ENCODE measurements at places on chromosomes 3 and 15. TPM values are rescaled to one million over a fixed set of nuclear protein-coding genes. Genes with fewer than 3 reads are reported as not detected.

- DNase-seq, result no peak
Observed at GRCh38 chr3:158685159-158685558, 12.7 kb upstream of the LXN start.

WNT5A gene
- total RNA-seq, result 10.5 TPM

SLC2A2 gene
- total RNA-seq, result not detected

DNA sequence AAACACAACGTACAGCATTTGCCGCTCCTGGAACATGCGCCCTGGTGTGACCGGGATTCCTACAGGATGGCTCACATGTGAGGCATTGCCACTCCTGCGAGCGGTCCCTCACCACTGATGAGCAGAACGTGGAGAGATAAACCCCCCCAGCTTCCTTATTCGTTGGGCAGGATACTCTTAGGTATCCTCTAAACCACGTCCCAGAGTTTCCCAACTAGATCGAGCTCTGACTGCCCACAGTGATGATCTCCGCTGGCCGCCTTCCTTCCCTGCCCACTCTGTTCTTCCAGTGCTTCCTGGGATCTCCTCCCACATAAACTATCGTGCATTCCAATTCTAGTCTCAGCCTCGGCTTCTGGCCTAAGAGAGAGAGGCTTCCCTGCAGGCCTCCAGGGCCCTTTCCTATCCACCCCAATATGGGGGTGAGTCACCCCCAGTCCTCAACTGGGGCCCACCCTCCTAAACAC, 91.8 kb downstream of the TOP2B start:
- no peak for DNase-seq

GRCh38 chr3:45559560-45560118, 34.9 kb upstream of the LIMD1 start:
- no peak for DNase-seq

GRCh38 chr3:3689601-3690375, 109.4 kb upstream of the LRRN1 start:
- DNase-seq, result no peak

- DNase-seq, result no peak
Observed at GRCh38 chr3:112000367-112000771, 1.6 kb downstream of the TAGLN3 start.

DNA sequence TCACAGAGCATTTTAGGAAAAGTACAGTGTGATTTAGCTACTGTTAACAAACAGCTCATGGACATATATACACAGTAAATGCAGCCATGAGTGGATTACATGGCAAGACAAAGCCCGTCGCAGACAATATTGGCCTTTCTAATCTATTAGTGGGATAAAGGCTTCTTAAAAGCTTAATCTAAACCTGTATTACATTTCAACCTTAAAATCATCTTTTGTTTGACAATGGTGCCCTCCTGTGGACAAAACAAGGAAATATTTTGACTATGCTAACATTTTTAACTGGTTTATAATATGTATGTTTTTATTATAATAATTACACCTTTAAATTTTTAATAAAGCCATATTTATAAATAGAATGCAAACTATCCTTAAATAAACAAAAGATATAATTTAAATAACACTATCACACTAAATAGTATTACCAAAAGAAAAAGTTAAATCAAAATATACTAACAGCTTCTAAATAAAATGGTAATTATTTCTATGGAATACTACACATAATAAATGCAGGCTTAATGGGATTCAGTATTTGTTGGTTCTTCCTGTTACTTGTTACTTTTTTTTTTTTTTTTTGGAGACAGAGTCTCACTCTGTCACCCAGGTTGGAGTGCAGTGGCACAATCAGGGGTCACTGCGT, 38.6 kb downstream of the TAFA4 start:
- no peak for DNase-seq

DNA sequence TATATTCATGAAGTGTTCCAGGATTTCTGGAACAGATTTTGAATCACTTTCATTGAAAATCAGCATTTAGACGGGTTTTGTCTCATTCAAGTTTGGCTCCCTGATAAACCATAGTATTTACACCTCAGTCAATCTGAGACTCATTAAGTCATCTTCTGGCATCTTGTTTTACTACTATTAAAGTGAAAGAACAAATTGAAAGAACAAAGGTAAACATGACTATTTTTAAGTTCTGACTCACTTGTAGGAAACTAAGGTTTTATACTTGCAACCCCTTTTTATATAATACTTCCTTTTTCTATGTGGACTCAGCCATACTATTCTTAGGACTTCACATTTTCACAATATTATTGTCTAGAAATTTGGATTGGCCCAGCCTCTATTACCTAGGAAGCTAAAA, 854.4 kb downstream of the SQOR start:
- DNase-seq, result no peak

HIGD2B gene
- total RNA-seq, result not detected

DNA sequence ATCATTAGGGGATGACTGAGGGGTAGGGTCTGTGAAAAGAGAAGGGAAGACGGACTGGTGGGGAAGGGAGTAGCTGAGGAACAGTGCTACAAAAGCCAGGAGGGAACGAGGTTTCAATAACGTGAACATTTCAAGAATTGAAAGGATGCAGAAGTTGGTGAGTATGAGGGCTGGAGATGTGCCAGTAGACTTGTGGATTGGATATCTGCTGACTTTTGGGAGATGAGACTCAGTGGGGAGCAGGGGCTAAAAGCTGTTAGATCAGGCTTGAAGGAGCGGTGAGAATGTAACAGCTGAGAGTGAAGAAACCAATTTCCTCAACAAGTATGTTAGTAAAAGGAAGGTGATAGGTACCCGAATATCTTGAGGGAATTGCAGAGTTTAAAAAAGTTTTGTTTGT, 65.2 kb downstream of the GTPBP8 start:
- DNase-seq, result peak; percentile 11

- DNase-seq, result no peak
Observed at GRCh38 chr15:43287254-43287653, 20.5 kb upstream of the TGM5 start.

OIP5 gene
- total RNA-seq, result 0.78 TPM

DNA sequence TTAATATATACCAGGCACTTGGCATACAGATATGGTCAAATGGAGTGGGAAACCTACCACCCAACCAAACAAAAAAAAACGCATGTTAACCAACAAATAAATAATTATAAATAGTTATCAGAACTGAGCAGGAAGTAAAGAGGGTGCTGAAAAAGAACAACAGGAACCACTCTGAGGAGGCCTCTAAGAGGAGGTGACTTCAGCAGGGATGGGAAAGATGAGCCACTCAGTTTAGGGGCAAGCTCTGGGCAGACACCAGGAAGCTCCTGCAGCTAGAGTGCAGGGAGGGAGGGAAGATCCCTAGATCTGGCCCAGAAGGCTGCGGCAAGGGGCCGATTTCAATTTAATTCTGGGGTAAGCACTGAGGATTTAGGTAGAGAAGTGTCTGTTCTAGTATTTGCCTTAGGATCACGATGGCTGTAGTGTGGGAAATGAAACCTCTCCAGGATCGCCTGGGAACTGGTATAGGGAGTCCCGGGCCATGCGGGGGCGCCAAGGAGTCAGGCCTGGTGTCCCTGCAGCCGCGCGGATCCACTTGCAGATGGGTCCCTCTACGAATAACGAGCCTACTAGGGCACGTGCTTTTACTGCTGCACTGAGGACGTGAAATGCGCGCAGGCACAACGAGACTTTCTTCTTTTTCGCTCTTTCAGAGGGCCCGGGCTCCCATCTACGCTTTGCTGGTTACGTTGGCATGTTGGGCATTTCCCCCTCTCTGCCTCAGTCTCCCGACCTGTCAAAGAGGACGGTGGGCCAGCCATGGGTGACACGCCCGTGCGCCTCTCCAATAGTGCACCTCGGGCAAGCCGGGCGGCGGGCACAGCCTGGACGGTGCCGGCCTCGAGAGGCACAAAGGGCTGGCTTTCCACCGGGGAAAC, 1.5 kb upstream of the LIMD1 start:
- DNase-seq, result peak; percentile 97

DNA sequence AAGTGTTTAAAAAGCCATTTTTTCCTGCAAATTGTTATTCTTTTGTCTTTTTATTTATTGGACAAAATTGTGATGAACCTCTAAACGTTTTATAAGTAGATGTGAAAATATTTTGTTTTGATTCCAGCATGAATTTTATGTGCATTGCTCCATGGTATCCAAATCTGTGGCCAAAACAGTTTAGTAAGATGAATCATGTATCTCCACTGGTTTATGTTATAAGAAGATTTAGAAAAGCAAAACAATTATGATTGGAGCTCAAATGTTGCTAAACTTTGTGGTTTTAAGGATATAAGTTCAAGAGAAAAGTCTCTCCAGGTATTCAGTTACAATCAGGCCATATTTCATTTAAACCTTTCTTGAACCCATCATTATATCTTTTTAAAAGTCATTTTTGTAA, 80.9 kb downstream of the NECTIN3 start:
- DNase-seq, result no peak

GRCh38 chr3:64625381-64625780, 62.4 kb downstream of the ADAMTS9 start:
- DNase-seq, result no peak

- DNase-seq, result no peak
Observed at GRCh38 chr15:101510212-101511197, 21.0 kb upstream of the PCSK6 start.

- no peak for DNase-seq
Observed at GRCh38 chr3:149942409-149942808, 28.3 kb downstream of the PFN2 start.

- DNase-seq, result no peak
Observed at GRCh38 chr3:98453827-98454226, 9.2 kb upstream of the OR5K1 start.

DNA sequence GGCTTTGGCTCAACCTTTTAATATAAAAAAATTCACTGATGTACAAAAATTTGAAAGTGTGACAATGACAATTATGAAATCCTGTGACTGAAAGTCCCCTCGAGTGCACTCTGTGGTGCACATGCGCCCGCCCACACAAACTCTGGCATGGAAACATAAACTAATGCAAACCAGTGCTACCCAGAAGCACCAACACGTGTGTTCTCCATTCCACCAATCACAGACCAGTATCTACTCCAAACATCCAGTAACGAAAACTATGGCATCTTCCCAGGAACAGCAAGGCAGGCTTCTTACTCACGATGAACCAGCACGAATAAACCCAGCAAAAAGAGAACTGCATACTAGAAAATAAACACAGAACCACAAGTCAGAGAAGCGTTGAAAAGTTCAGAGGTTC, 11.7 kb upstream of the NMB start:
- no peak for DNase-seq

DNA sequence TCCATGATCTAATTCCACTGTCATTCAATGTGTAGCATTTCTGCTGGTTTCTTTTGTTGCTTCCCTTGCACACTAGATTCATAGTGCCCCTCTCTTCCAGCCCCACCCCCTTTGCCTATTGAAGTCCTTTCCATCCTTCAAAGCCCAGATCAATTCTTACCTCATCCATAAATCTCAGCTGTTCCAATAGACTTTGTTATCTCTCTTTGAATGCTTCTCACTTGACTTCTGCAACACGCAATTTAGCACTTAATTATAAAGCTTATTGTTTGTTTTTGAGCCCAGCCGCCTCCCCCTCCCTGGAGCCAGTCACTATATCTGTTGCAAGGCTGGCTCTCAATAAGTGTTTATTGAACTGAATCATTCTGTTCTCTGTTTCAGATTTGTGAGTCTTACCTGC, 174.6 kb upstream of the TBL1XR1 start:
- DNase-seq, result peak; percentile 32

DNA sequence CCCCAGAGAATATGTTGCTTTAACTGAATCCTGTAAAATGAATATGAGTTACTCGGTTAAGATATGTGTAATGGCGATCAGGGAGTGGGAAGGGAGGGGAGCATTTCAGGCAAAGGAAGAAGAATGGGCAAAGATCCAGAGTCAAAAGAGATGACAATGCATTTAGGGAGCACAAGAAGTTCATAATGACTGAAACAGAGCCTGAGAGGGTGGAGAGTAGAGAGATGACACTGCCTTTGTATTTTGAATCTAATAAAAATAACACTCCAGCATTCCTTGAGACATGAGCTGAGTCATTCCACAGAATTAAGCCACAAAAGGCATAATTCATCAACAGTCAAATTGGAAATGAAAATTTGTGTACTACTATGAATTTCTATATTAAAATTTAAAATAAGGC, 105.3 kb upstream of the PEX5L start:
- DNase-seq, result no peak

HRG gene
- total RNA-seq, result not detected

DNA sequence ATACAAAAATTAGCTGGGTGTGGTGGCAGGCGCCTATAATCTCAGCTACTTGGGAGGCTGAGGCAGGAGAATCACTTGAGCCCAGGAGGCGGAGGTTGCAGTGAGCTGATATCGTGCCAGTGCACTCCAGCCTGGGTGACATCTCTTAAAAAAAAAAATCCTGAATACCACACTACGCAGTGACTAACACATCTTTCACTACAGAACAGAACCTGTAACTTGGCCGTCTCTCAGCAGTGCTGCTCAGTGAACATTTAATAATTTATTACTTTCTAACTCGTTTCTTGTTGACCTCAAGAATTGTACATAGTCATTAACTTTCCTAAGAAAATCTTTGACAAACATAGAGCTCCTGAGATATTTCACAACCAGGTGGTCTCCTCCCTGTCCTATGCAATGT, 3.8 kb downstream of the GREM1 start:
- no peak for DNase-seq

- DNase-seq, result no peak
Observed at GRCh38 chr3:196546537-196546936, 21.8 kb downstream of the WDR53 start.

GRCh38 chr3:73502609-73503583, 121.8 kb downstream of the PDZRN3 start:
- DNase-seq, result peak; percentile 76

DPPA2 gene
- total RNA-seq, result not detected

RTP1 gene
- not detected for total RNA-seq

DNA sequence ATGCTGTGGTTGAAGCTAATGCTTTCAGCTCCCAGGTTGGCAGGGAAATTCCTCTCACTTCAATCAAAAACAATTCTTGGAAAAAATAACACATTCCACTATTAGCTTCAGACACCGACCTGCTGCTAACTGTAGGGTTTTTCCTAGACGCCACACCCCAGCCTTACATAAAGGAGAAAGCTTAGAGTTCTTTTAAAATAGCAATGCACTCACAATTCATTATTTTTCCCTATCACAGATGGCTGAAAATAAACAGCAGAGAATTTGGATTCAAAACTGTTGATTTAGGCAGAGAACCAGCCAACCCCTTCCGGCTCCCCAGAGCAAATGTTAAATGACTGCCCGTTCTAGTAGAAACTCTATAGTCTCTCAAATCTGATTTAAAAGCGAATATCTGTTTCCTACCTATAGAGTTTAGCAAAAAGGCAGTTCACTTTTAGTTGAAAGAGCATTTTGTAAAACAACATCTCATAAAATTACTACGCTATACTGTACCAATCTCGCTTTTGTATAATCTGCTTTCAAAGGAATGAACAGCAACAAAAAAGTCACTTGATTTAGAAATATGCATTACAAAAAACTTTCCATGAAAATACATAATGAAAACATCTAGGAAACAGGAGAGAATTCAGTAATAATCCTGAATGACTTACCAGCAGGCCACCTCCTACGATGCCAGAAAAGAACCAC, 586 bp downstream of the TM4SF1 start:
- DNase-seq, result peak; percentile 11

All from thyroid gland (tissue), 4 donors.